ENCODE measurements at places on chromosomes 7 and 10.

DNA sequence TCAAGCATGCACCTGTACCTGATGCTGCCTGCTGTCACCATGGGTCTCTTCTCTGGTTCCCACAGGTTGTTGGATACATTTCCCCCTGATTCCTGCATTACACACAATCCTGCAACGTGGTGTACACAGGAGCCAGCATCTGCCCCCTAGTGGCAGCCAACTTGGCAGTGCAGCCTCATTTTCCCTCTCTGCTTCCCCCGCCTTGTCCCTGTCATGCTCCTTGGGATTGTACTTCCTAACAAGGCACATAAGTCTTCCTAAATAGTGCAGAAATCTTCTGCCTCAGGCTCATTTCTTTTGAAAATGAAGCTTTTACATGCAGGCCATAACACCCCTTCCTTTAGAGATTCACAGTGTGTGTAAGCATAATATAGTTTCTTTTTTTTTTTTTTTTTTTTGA, 387.5 kb downstream of the CCSER2 start:
- no peak for DNase-seq

GRCh38 chr10:77504873-77505257, 132.7 kb downstream of the KCNMA1 start:
- DNase-seq, result peak; percentile 85

GRCh38 chr7:76403780-76404494, 5.6 kb downstream of the SSC4D start:
- DNase-seq, result no peak

DNA sequence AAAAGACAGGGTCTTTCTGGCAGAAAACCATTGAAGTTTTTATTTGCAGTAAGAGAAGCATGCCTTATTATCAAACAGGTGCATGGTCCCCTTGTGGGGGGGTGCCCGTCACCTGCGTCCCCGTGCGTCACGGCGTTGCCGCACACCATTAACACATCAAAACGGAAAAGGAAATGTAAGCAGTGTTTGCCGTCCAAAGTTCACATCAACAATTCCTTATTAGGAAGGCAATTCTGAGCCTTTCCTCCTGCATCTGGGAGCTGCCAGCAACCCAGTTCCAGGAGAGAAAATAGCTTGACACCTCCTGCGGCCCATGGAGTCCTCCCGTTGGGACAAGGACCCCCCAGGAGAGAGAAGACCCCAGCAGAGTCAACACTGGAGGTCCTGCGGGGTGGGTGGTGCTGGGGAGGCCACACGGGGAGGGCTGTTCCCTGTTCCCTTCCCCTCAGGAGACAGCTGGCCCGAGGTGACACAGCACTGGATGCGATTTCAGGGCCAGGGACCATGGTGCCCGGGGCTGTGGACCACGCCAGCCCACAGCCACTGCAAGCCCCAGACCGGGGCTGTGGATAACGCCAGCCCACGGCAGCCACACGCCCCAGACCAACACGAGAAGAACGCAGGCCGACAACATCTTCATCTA, 39.5 kb downstream of the DIP2C start:
- DNase-seq, result no peak

GRCh38 chr10:104327745-104328645, 10.3 kb downstream of the ITPRIP start:
- no peak for DNase-seq

All from keratinocyte (primary cell).